Eye (tissue), 1 donor: ENCODE measurements at places on chromosomes 5 and 9.

- no peak for DNase-seq
Measured at GRCh38 chr5:124936626-124936933, 190.1 kb upstream of the ZNF608 start.

DNA sequence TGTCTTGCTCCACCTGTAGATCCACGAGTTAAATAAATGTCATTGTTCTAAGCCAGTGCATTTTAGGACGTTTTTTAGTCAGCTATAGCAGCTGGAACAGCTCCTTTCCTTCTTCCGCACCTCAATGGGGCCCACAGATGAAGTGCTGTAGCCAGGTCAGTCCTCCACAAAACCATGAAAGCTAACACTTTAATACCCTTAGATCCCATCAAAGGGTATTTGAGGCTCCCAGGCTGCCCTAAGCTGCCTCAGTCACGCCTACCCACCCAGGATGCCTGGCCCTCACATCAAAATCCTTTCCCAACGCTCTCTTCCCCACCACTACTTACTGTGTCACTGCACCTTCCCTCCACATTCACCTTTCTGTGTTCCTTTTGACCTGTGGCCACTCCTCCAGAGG lies 44.1 kb upstream of the ACO1 start:
- no peak for DNase-seq

- DNase-seq: no peak
Measured at GRCh38 chr5:176731506-176732160, 78.7 kb upstream of the UNC5A start.

GRCh38 chr9:93969328-93969661 lies 14.1 kb upstream of the BARX1 start:
- no peak for DNase-seq

GRCh38 chr9:113734826-113735225 lies 141.3 kb upstream of the ZNF618 start:
- no peak for DNase-seq

- peak; percentile 94 for DNase-seq
Measured at GRCh38 chr5:150217873-150218692, 28.2 kb downstream of the SLC6A7 start.

DNA sequence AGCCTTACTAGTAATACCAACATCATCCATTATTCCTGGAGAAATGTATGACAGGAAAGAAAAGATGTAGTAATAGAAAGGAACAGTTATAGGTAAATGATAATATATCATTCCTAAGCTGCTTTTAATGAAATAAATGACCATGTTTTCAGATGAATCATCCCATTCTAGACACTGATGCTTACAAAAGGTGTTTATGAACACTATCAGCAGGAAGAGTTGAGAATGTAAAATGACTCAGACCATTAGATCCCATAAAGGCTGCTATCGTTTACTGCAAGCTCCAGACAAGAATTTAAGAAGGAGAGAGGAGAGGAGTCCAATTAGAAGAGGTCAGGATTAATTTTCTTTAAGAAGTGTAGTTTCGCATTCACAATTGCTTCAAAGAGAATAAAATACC lies 1033.5 kb downstream of the EFNA5 start:
- DNase-seq: no peak

DNA sequence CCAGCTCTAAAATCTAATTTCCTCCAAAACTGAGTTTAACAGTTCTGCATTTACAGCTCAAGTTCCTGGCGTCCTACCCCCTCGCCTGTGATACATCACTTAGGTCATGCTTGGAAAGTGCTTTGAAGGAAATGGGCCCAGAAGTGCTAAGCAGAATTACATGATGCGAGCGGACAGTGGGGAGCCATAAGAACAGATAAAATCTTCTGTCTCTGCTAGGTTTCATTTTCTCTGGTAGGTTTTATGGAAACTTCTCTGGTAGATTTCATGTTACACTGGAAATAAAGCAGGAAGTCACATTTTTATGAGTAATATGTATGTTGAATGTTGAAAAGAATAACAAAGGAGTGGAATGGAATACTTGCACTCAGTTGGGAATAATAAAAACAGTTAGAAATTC lies 138.3 kb downstream of the ZDHHC21 start:
- DNase-seq: peak; percentile 22

- no peak for DNase-seq
Measured at GRCh38 chr5:53856506-53856905, 296.1 kb downstream of the NDUFS4 start.

DNA sequence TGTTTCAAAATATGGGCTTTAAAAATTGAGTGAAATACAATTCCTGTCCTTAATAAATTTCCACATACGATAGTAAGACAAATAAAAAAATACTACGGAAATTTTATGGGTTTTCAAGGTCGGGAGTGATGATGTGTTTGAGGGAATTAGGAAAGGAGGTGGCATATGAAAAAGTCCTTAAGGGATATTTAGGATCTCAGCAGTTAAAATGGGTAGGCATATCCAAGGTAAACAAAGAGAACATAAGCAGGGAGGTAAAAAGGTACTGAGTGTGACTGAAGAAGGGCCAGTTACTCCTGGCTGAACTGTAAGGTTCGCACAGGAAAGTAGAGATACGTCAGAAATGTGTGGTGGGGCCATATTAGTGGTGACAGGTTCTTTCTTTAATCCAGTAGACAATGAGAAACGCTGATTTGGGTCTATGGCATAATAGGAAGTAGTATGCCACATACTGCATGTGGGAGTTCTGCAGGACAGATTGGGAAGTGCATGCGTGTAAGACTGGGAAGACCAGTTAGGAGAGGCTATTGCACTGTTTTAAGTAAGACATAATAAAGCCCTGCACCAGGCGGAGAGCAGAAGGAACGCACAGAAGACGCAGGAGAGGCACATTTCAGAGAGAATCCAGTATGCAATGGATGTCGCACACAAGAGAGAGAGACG lies 937 bp upstream of the HMGCR start:
- peak; percentile 88 for DNase-seq

DNA sequence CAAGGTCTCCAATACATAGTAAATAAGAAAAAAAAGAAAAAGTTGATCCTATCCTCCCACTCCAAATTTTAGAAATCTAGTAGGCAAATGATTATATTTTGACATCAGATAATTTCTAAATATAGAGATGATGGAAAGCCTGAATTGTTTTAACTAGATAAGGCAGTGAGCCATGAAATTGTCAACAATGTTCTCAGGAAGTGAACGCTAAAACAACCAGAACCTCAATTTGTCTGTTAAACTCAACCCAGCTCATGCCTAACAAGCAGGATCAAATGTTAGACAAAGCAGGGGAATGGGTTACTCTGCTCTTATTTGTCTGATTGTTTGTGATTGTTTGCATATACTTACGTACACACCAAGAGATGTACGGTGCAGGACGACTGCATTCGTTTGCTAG lies 49.2 kb downstream of the ESM1 start:
- no peak for DNase-seq

DNA sequence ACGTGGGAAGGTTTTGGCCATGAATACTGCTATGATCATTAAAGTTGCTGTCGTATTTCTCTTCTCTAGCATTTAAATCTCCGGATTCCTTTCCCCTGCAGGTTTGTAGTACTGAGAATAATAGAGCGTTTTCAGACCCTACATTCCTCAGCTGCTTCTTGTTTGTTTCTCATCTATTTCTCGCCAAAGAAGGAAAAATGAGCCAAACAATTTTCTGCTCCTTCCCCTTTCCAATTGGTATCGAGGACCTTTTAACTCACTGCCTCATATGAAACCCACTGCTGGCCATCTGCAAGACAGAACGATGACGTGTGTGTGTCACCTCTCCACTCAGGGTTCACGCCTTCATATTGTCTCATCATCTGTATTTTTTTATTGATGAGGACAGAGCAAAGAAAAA lies 689.4 kb upstream of the WWC1 start:
- no peak for DNase-seq

DNA sequence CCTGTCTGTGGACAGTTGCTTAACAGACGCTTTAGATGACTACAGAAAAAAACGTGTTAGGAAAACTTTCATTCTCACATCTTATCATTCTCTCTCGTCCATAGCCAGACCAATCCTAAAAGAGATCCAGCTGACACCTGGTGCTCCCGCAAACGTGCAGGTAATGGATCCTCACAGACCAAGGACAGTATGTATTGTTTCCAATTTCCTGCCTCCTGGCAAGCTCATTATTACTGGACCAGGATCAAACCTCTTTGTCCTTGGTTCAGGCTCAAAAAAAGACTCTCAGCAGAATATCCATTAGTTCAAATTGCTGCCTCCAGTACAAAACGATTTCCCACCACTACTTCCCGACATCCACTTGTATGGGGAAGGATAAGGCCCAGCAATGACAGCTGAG lies 62.4 kb downstream of the SERINC5 start:
- peak; percentile 72 for DNase-seq

- no peak for DNase-seq
Measured at GRCh38 chr5:135492319-135492626, 40.1 kb upstream of the TIFAB start.

- peak; percentile 14 for DNase-seq
Measured at GRCh38 chr9:107548298-107549142, 59.0 kb upstream of the KLF4 start.

DNA sequence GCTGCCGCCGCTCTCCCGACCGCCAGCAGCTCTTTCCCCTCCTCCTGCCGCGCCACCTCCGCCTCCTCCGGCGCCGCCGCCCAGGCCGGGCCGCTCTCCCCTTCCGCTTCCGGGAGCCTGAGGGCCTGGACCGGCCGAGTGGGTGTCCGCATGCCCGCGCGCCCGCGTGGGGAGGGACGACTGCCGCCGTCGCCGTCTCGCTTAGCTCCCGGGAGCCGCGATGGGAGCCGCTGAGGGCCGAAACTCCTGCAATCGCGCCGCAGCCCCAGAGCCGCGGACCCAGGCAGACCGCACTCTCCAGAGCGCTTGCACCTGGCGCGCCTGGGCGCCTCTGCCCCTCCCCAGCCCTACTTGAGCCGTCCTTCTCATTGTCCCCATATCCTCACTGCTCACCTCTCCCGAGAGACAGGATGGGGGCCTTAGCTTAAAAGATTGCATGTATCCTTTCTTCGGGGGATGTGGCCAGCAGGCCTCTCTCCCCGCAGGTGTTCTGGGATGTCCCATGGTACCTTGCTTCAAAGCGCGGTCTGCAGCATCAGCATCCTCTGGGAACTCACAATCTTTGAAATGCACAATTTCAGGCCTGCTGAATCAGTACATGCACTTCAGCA lies at the start of gene ZDHHC21:
Gene ZDHHC21 (minus strand): TSS at position 182 of the 611 bp plus-strand sequence. CDS start 19,092 bp downstream, outside the sequence.
- DNase-seq: peak; percentile 83

DNA sequence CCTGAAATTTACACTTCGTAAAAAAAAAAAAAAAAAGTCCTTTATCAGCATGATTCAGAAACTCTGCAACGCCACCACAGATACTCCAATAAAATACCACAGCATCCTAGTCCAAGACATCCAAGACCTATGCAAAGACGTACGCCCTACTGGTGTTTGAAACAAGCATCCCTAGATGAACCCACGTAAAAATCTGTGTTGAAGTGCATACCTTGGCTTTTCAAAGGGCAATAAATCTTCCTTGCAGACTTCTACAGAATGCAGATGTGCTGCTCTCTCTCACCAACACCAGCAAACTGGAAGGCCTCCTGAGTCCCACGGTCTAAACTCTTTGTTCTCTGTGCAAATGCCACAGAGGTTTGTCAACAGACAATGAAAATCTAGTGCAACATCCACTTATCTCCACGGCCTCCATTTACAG lies 38.8 kb downstream of the MYO10 start:
- no peak for DNase-seq

GRCh38 chr9:104748359-104749031 lies 1.0 kb downstream of the NIPSNAP3A start:
- DNase-seq: peak; percentile 69

GRCh38 chr9:30774326-30774725 lies 1610.1 kb upstream of the ACO1 start:
- no peak for DNase-seq

GRCh38 chr5:93926831-93927620 lies 185.6 kb upstream of the POU5F2 start:
- DNase-seq: no peak

GRCh38 chr5:142115937-142116614 lies 7.5 kb downstream of the NDFIP1 start:
- no peak for DNase-seq

DNA sequence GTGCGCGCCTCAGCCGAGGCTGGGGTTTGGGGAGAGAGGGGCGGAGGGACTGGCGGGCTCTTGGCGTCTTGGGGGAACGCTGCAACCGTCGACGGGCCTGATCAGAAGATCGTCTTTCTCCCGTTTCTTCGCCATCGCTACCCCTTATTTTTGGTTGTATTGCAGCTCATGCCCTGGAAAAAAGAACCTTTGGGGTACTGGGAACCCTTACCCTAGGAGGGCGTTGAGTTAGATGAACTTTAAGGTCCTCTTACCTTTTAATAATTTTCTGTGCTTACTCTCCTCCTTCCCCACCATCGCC lies 719 bp downstream of the PAIP2 start:
- no peak for DNase-seq

DNA sequence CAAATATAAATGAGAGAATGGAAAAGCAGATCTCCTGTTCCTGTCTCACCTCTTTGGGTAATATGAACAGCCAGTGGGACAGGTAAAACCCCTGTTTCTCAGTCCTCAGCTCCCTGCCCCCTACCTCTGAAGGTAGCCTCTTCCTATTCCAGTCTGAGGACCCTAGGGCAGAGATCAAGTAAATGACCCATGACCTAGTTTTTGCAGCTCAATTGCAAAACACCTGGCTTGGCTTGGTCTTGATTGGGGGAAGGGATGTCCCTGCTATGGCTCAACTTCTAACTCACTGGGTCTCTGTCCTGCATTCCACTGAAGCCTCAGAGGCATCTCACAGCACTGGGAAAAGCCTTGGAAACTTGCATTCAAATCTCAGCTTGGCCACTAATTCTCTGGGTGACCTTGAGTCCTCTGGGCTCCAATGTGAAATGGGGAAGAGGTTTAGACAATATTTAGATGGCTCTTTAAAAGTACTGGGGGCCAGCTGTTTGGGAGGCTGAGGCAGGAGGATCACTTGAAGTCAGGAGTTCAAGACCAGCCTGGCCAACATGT lies 1.6 kb upstream of the GALT start:
- no peak for DNase-seq

GRCh38 chr9:31347082-31347617 lies 1037.3 kb upstream of the ACO1 start:
- DNase-seq: no peak

- DNase-seq: no peak
Measured at GRCh38 chr9:32483343-32483742, 42.7 kb downstream of the RIGI start.

DNA sequence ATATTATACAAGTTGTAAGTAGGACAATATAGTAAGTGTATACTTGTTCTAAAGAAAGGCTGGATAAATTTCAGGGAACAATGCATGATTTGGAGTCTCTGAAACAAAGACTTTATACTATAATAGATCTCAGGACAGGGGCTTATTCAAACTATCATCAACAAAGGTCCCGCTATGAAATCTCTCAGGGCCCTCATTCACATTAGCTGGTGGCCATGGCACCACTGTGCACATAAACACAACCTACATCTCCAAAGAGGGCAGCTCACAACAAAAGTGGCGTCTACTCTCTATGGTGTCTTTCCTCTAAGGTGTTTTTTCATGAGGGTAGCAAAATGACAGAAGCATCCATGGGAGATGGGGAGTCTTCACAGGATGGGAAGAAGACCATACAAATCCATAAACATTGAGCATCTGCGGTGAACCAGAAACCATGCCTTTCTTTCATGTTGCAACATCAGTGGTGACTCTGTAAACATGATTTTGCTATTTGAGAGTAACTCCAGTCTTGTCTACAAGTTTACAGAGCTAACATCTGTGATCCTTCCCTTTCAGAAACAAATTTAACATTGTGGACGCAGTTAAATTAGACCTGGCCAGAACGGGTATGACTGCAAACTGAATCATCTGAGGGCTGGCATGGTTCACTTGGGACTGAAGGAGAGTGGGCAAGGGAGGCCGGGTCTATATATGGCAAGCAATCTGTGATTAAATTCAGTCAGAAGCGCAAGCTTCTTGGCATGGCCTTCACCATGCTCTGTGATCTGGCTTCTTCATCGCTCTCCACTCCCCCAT lies 5.5 kb downstream of the TTLL11 start:
- no peak for DNase-seq
